Activated T-helper 2 cell treated with anti-CD3 and anti-CD28 coated beads, Interferon-gamma antibody, Interleukin-2, Interleukin-4, amounts not matched to agents 10 μg/mL and 5 μg/mL and 100 μg/mL, durations not matched to agents 14 hours and 24 hours and 36 hours (primary cell): ENCODE measurements at places on chromosomes 7 and 10.

GRCh38 chr10:50275650-50276235 lies 24.4 kb upstream of the ASAH2 start:
- H3K36me3 ChIP-seq = no peaks in the 10 kb centered on the region
- no peak overlapping the region for H3K27ac ChIP-seq

DNA sequence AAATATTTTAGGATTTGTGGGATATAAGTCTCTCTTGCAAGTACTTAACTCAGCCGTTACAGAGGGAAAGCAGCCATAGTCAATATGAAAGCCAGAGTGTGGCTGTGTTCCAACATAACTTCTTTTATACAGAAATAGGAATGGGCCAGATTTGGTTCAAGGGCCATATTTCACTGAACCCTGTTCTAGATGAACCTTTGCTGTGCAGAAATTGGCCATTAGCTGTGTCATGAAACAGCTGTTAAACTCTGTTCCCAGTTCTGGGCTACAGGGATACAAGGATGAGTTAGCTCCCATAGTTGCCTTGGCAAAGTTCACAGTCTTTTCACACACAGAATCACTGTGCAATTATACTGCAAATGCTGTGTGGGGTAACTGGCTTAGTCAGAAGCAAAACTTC lies 213.9 kb upstream of the LRRN3 start:
- H3K4me3 ChIP-seq = no peak overlapping the region
- H3K36me3 ChIP-seq = peaks cover 4% of the 10 kb centered on the region
- DNase-seq = no peak

DNA sequence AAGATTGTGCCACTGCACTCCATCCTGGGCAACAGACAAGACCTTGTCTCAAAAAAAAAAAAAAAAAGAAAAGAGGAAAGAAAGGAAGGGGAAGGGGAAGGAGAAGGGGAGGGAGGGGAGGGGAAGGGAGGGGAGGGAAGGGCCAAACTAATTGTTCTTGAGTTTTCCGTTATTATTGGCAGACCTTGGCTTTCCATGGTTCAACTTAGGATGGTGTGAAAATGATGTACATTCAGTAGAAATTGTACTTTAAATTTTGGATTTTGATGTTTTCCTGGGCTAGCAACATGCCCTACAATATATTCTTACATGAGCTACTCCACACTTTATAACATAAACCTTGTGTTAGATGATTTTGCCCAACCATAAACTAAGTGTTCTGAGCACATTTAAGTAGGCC lies 1.2 kb upstream of the TMEM72 start:
- DNase-seq = no peak
- peaks cover 10% of the 10 kb centered on the region for H3K4me1 ChIP-seq
- H3K36me3 ChIP-seq = no peaks in the 10 kb centered on the region
- H3K4me3 ChIP-seq = no peak overlapping the region
- H3K27ac ChIP-seq = no peak overlapping the region

DNA sequence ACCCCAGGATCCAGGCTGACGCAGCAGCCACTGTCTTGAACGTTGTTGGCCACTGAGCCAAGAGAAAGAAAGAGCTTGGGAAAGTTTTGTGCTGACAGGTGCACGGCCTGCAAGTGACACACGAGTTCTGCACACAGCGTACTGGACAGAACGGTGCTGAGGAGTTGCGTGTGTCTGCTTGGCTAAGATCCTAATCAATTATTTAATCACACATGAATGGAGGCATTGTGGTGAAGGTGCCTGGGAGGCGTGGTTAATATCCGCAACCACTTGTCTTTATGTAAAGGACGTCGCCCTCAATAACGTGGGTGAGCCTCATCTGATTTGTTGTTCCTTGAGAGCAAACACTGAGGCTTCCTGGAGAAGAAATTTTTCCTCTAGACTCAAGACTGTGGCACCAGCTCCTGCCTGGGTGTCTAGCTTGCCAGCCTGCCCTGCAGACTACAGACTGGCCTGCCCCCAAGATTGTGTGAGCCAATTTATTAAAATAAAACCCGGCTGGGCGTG lies 16.6 kb upstream of the GNA12 start:
- DNase-seq = no peak
- H3K4me1 ChIP-seq = peaks cover 23% of the 10 kb centered on the region
- no peak overlapping the region for H3K4me3 ChIP-seq
- H3K27me3 ChIP-seq = no peaks in the 10 kb centered on the region

GRCh38 chr7:100087055-100087750 lies 1.6 kb upstream of the COPS6 start:
- peaks cover 2% of the 10 kb centered on the region for H3K27me3 ChIP-seq
- H3K4me1 ChIP-seq = peaks cover 25% of the 10 kb centered on the region
- H3K27ac ChIP-seq = no peak overlapping the region
- peak overlapping the region; percentile 32 for H3K4me3 ChIP-seq

- no peaks in the 10 kb centered on the region for H3K27me3 ChIP-seq
- peaks cover 72% of the 10 kb centered on the region for H3K36me3 ChIP-seq
- H3K4me1 ChIP-seq = peaks cover 9% of the 10 kb centered on the region
Measured at GRCh38 chr10:101803511-101803910, 14.7 kb downstream of the OGA start.

DNA sequence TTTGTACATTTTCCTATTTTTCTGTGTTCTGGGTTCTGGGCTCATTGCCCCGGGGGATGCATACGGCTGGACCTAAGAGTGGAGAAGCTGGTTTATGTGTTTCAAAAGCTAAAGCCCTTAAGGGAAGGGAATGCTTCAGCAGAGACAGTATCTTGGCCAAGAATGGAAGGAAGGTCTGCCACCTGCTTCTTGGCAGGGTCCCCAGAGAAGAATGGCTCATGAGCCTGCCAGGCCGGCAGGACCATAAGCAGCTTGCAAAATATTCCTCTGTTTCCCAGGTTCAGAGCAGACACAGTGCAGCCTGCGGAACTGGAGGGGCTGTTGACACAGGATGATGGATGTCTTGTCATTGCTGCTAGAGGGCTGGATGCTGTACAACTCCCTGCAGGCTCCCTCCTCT lies 7.8 kb upstream of the ABHD11 start:
- H3K4me3 ChIP-seq = no peak overlapping the region
- no peak overlapping the region for H3K27ac ChIP-seq
- H3K27me3 ChIP-seq = peaks cover 6% of the 10 kb centered on the region
- H3K36me3 ChIP-seq = no peaks in the 10 kb centered on the region

- H3K36me3 ChIP-seq = no peaks in the 10 kb centered on the region
- H3K27me3 ChIP-seq = no peaks in the 10 kb centered on the region
- peaks cover 27% of the 10 kb centered on the region for H3K4me1 ChIP-seq
- H3K27ac ChIP-seq = peak overlapping the region; percentile 75
Measured at GRCh38 chr10:13788320-13788600, 201.5 kb downstream of the PRPF18 start.

- DNase-seq = peak; percentile 48
- H3K4me1 ChIP-seq = peaks cover 70% of the 10 kb centered on the region
- no peaks in the 10 kb centered on the region for H3K27me3 ChIP-seq
- H3K36me3 ChIP-seq = peaks cover 6% of the 10 kb centered on the region
Measured at GRCh38 chr10:8137726-8138125, 83.2 kb downstream of the GATA3 start.

DNA sequence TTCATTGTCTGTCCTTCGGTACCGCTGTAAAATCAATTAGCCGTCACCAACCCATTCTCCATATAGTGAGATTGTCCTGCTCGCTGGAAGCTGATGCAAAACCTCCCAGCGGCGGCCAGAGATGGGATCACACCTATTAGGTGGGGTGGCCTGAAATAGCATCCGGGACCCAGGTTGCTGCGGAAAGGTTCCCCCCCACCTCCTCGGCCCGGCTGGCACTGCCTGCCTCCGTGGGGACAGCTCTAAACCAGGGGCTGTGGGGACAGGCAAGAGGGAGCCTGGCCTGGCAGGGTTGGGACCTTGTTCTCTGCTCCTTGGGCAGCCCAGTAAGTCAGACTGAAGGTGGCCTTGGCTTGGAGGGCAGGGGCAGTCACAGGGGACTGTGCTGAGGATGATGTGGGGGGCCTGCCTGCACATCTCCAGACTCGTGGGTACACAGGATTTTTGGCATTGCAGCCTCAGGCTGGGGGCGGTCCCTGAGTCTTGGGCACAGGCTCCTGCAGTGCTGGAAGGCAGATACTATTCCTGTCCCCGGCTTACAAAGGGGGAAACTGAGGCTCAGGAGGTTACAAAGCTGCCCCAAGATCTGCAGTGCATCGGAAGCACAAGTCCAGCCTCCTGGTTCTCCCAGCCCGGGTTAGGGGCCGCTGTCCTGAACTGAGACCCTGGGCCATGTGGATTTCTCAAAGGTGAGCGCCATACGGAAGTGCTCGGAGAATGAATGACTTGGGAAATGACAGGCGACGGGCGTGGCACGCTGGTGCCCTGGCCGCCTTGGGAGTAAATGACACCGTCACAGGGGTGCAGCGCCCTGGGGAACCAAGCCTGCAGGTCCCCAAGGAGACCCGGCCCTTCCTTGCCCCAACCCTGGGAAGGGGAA lies 65.6 kb downstream of the UNCX start:
- no peak overlapping the region for H3K27ac ChIP-seq
- DNase-seq = no peak
- no peaks in the 10 kb centered on the region for H3K4me1 ChIP-seq
- no peaks in the 10 kb centered on the region for H3K36me3 ChIP-seq
- H3K4me3 ChIP-seq = no peak overlapping the region

GRCh38 chr10:47264797-47265281 lies 35.2 kb upstream of the GDF10 start:
- no peak overlapping the region for H3K4me3 ChIP-seq
- peak overlapping the region; percentile 85 for H3K27ac ChIP-seq
- peaks cover 56% of the 10 kb centered on the region for H3K4me1 ChIP-seq
- H3K36me3 ChIP-seq = peaks cover 21% of the 10 kb centered on the region

DNA sequence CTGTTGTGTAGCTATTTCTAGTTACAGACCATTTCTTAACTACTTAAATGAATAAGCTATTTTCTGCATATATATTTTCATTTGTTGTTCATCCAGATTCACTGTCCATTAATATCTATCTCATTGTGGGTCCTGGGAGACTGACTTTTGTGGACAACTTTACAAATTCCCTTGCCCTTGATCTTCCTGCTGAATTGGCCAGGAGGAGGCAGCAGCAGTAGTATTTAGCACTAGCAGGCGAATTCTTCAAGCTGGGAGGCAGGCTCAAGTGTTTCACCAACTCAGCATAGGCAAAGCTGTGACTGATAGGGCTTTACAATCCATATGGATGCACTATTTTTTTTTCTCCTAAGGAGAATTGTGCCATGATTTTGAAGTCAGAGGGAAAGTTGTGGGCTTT lies 461.0 kb upstream of the NRG3 start:
- no peak overlapping the region for H3K4me3 ChIP-seq
- no peaks in the 10 kb centered on the region for H3K27me3 ChIP-seq
- no peak for DNase-seq
- no peak overlapping the region for H3K27ac ChIP-seq

DNA sequence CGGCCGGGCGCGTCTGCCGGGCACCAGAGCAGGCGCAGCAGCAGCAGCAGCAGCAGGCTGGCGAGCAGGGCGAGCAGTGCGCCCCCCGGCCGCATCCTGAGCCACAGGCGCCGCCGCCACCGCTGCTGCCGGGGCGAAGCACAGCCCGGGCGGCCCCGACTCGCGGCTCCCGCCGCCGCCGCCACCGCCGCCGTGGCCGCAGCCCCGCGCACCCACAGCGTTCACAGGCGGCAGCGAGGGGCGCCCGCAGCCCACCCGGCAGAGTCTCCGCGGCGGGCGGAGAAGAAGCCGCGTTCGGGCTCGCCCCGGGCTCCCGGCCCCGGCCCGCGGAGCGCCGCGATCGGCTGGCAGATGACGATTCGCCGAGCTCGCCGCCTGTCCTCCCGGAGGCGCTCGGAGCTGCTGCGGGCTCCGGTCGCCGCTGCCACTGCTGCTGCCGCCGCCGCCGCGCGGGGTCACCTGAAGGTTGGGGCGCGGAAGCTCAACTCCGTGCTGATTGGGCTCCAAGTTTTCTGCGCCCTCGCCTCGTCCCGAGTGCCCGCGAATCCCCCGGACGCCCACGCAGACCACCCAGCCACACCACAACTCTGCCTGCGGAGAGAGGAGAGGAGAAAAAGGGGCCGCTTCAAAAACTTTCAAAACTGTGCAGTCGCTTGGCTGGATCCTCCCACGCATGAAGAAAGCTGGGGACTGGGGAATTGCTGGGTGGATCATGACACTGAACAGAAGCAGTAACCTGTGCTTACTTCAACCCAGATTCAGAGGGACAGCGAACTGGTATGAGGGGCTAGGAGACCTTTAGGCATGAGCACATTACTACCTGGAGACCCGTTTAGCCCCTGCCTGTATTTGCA lies at the start of gene ST8SIA6:
ST8SIA6 (minus strand) TSS at position 435 of the 854 bp plus-strand sequence; CDS start at position 95, 340 bp downstream.
- peaks cover 10% of the 10 kb centered on the region for H3K4me1 ChIP-seq
- H3K4me3 ChIP-seq = peak within 1 kb of the TSS; percentile 78
- DNase-seq = peak; percentile 31
- peaks cover 60% of the 10 kb centered on the region for H3K27me3 ChIP-seq
- H3K36me3 ChIP-seq = peaks cover 8% of the 10 kb centered on the region

- no peak overlapping the region for H3K27ac ChIP-seq
- H3K27me3 ChIP-seq = no peaks in the 10 kb centered on the region
- DNase-seq = no peak
- peaks cover 41% of the 10 kb centered on the region for H3K4me1 ChIP-seq
Measured at GRCh38 chr10:5288359-5288758, 76.4 kb upstream of the UCN3 start.

DNA sequence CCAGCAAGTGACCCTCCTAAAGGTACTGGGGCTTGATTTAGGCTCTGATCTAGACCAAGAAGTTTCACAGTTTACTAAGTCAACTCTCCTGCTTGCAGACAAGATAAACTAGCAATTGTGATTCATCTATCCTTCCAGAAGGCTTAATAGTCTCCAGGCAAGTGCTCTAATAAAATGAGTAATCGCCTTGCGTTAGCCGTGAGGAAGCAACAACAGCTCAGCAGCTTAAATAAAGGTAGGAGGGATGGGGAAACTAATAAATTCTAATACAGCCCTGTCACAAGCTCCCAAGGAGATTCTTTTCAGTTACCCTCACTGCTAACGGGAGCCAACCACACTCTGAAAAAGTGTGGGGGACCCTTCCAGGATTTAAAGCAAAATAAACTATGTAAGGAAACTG lies 48.4 kb downstream of the FRMD4A start:
- H3K4me1 ChIP-seq = no peaks in the 10 kb centered on the region
- peaks cover 3% of the 10 kb centered on the region for H3K27me3 ChIP-seq
- H3K27ac ChIP-seq = no peak overlapping the region
- DNase-seq = no peak
- no peak overlapping the region for H3K4me3 ChIP-seq

DNA sequence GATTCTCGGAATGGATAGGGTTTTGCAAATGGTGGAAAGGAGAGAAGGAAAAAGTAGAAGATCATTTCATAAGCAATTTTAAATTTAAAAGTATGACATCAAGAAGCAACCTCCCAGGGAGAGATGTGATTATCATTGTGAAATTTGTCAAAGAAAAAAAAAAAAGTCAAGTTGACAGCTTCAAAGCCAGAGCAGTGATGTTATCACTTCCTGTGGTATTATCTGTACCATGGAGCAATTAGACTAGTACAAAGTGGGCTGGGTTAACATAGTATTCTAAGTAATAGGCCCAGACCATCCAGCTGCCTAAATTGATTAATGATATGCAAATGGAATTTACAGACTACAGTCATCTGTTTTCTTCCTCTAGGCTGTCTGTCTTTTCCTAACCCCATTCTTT lies 84.0 kb upstream of the NPY start:
- H3K36me3 ChIP-seq = no peaks in the 10 kb centered on the region
- H3K27me3 ChIP-seq = peaks cover 19% of the 10 kb centered on the region

- no peak for DNase-seq
- peaks cover 24% of the 10 kb centered on the region for H3K36me3 ChIP-seq
- peaks cover 40% of the 10 kb centered on the region for H3K4me1 ChIP-seq
- H3K27ac ChIP-seq = no peak overlapping the region
Measured at GRCh38 chr7:107641676-107642075, 19.0 kb upstream of the SLC26A4 start.
